ENCODE measurements at places on chromosomes 1 and 21. TPM values are rescaled to one million over a fixed set of nuclear protein-coding genes. Genes with fewer than 3 reads are reported as not detected.
A peak's percentile ranks its signal among the peaks of the same experiment; 100 is the strongest.

DNA sequence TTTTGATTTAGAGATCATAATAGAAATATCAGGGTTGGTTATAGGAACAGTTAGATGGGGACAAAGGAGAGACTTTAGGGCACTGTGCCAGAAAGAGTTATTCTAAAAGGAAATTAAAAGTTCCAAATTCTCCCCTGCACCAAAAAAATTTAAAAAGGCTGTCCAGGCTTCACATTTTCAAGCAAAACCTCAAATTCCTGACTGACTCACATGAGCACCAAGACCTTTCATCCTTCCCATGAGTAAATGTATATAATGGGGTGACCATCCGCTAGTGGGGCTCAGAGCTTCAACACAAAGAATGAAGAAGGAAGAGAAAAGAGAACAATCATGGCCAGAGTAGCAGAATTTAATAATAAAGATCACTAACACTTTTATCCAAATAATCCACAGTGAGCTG, 131.6 kb upstream of the MROH9 start:
- no peak for DNase-seq

DNA sequence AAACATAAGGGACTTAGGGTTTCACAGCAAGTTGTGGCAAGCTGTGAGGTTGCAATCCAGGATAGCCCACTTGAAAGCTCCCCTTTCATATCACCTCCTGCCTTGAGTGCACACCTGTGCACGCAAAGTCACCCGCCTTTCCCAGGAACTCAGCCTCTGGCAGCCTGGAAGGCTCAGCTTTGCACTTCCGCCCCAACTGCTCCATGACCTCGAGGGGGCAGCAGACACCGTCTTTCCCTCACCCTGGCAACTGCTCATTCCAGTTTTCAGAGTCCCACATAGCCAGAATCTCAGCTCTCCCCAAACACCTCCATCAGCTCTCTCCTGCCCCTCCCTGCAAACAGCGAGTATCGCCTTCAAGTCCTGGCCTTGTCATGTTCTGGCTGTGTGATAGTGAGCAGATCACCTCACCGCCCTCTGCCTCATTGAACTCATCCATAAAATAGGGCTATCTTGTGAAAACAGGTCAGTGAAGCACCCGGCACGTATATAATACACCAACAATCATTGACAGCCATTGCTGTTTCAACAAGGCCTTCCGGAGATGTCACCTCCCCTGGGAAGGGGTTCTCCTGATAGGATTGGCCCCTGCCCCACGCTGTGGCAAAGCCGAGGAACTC, 32.2 kb upstream of the EPB41 start:
- DNase-seq, result peak; percentile 86

- no peak for DNase-seq
Observed at GRCh38 chr1:42817440-42817767, 207 bp upstream of the SVBP start.

DNA sequence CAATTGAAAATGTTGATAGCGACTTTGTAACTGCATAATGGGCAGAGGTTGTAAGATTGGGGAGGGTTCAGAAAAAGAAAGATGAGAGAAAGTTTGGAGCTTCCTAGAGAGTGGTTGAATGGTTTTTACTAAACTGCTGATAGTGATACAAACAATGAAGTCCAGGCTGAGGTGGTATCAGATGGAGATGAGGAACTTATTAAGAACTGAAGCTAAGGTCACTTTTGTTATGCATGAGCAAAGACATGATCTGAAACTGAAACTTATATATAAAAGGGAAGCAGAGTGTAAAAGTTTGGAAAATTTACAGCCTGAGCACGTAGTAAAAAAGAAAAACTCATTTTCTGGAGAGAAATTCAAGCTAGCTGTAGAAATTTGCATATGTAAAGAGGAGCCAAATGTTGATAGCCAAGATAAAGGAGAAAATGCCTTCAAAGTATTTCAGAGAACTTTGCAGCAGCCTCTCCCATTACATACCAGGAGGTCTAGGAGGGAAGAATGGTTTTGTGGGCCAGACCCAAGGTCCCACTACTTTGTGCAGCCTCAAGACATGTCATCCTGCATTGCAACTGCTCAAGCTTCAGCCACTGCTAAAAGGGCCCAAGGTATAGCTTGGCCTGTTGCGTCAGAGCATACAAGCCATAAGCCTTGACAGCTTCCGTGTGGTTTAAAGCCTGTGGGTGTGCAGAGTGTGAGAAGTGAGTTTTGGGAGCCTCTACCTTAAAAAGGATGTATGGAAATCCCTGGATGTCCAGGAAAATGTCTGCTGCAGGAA, 843.9 kb downstream of the AMY1C start:
- no peak for DNase-seq

DMRTA2 gene
- polyA plus RNA-seq, result 0.32 TPM

TLR5 gene
- 5.9 TPM for polyA plus RNA-seq
